CD4-positive, alpha-beta T cell (primary cell): ENCODE measurements at places on chromosomes 16 and 17. TPM values are rescaled to one million over a fixed set of nuclear protein-coding genes. Genes with fewer than 3 reads are reported as not detected.

The KRTAP4-11 gene
- not detected for total RNA-seq

The HSD11B2 gene
- not detected for total RNA-seq

The ABCC12 gene
- not detected for total RNA-seq

The TMEM235 gene
- total RNA-seq = not detected

The NHLRC4 gene
- 0.45 TPM for total RNA-seq

The KRT9 gene
- total RNA-seq = not detected

The KRT222 gene
- not detected for total RNA-seq

The METTL9 gene
- 78.4 TPM for total RNA-seq

The ADGRG3 gene
- 0.28 TPM for total RNA-seq

- H3K4me3 ChIP-seq = no peak overlapping the region
- H3K36me3 ChIP-seq = no peaks in the 10 kb centered on the region
- H3K27ac ChIP-seq = no peak overlapping the region
- no peaks in the 10 kb centered on the region for H3K4me1 ChIP-seq
- no peaks in the 10 kb centered on the region for H3K27me3 ChIP-seq
These were observed 13.0 kb upstream of the GSE1 start for GRCh38 chr16:85600078-85600477.

DNA sequence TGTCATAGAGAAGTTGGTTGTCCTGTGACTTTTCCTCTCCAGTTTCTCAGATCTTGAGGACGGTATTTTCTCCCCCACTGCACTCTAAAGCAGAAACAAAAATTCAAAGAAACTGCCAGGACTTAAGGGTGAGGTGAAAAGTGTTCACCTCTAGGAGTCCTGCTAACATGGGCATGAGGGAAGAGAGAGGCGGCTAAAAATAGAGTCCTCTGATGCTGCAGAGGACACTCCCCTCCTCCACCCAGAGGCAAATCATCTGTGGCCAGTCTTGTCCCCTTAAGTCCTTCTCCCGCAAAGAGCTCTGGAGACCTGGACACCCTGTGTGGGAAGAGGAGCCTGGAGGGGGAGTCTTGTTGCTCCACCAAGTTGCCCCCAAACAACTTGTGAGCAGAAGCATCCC lies 4.7 kb upstream of the DDX19A start:
- H3K27ac ChIP-seq = no peak overlapping the region
- no peak overlapping the region for H3K4me3 ChIP-seq
- no peak for DNase-seq
- no peaks in the 10 kb centered on the region for H3K36me3 ChIP-seq
- H3K27me3 ChIP-seq = no peaks in the 10 kb centered on the region
- H3K4me1 ChIP-seq = peaks cover 13% of the 10 kb centered on the region

DNA sequence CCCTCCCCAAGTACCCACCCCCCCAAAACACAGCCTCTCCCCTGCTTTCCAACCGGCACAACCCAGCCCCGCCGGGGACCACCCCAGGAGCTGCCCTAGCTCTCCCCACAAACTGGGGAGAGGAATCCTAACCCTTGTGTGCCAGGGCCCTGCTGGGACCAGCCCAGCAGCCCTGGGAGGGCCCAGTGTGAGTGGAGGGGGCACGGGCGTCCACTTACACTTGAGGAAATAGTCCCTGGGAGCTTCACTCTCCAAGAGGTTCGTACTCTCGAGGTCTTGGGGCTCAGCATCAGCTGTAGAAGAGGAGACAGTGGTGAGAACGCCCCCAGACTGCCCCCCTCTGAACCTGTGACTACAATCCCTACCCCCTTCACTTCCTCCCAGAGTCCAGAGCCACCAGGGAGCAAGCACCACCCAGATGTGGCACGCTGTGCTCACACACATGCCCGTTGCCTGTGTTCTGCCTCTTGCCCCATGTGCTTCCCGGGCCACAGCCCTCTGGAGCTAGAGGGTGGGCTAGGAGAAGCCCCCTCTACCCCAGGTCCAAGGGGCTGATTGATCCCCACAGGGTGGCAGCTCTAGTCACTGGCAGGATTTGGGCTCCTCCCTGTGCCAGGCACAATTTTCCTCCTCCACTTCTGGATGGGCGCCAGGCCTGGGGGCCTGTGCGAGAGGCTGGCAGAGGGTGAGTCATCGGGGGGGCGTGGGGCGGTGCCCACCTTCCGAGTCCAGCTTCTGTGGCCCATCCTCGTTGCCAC lies 3.0 kb downstream of the TRIM47 start:
- H3K4me1 ChIP-seq = peaks cover 58% of the 10 kb centered on the region
- H3K36me3 ChIP-seq = peaks cover 6% of the 10 kb centered on the region
- H3K4me3 ChIP-seq = peak overlapping the region; percentile 60
- no peaks in the 10 kb centered on the region for H3K27me3 ChIP-seq

- peak; percentile 48 for DNase-seq
- H3K4me3 ChIP-seq = no peak overlapping the region
- peaks cover 3% of the 10 kb centered on the region for H3K4me1 ChIP-seq
- peak overlapping the region; percentile 18 for H3K27ac ChIP-seq
- no peaks in the 10 kb centered on the region for H3K27me3 ChIP-seq
- H3K36me3 ChIP-seq = no peaks in the 10 kb centered on the region
These were observed 20.1 kb upstream of the TAOK1 start for GRCh38 chr17:29369831-29370735.

DNA sequence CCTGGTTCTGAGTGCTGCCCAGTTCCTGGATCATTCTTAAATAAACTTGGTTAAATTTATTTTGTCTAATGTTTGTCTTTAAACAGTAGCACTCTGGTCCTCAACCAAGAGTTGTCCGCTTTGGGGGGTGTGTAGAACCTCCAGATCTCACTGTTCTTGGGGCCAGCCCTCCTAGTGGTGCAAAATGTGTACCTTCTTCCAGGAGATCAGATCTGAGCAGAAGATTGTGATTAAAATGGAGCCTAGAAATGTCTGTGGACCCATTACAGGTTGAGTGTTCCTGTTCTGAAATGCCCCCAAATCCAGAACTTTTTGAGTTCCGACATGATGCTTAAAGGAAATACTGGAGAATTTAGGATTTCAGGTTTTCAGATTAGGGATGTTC lies 46.0 kb upstream of the CLEC18A start:
- H3K36me3 ChIP-seq = peaks cover 41% of the 10 kb centered on the region
- H3K4me1 ChIP-seq = no peaks in the 10 kb centered on the region
- no peak for DNase-seq
- no peaks in the 10 kb centered on the region for H3K27me3 ChIP-seq
- no peak overlapping the region for H3K4me3 ChIP-seq
- no peak overlapping the region for H3K27ac ChIP-seq

GRCh38 chr16:49851468-49851787 lies 4.5 kb downstream of the ZNF423 start:
- H3K36me3 ChIP-seq = no peaks in the 10 kb centered on the region
- H3K4me3 ChIP-seq = no peak overlapping the region
- DNase-seq = no peak

DNA sequence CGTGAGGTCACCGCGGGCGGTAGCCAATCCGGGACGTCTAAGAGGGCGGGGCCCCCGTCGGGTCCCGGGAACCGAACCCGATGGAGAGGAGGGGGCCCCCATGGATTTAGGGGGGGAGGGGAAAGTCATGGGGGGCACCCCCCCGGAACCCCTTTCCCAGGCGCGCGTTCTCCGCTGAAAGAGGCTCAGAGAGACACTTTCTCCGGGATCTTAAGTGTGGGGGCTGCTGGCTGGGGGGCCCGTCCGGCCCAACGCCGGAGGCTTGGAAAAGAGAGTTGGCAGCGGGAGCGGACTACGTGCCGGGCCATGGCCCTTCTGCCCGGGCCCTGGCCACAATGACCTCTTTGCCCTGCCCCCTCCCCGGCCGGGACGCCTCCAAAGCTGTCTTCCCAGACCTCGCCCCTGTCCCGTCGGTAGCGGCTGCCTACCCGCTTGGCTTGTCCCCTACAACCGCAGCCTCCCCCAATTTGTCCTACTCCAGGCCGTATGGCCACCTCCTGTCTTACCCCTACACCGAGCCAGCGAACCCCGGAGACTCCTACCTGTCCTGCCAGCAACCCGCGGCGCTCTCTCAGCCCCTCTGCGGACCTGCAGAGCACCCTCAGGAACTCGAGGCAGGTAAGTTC lies at the start of gene DLX4:
Gene DLX4, plus strand, starts transcription at position 57 of the 626 bp plus-strand sequence. Its CDS starts 279 bp downstream, at position 336.
- DNase-seq = no peak
- H3K4me3 ChIP-seq = peak within 1 kb of the TSS; percentile 66
- H3K36me3 ChIP-seq = no peaks in the 10 kb centered on the region
- H3K4me1 ChIP-seq = peaks cover 59% of the 10 kb centered on the region
- H3K27me3 ChIP-seq = peaks cover 75% of the 10 kb centered on the region

GRCh38 chr17:43945074-43945829 lies 3.0 kb upstream of the PPY start:
- H3K27ac ChIP-seq = no peak overlapping the region
- no peak overlapping the region for H3K4me3 ChIP-seq
- H3K4me1 ChIP-seq = no peaks in the 10 kb centered on the region
- no peaks in the 10 kb centered on the region for H3K36me3 ChIP-seq
- no peak for DNase-seq

- no peak for DNase-seq
- peaks cover 19% of the 10 kb centered on the region for H3K27me3 ChIP-seq
- H3K27ac ChIP-seq = no peak overlapping the region
- no peaks in the 10 kb centered on the region for H3K36me3 ChIP-seq
These were observed 95.1 kb downstream of the SOX9 start for GRCh38 chr17:72215928-72216327.

DNA sequence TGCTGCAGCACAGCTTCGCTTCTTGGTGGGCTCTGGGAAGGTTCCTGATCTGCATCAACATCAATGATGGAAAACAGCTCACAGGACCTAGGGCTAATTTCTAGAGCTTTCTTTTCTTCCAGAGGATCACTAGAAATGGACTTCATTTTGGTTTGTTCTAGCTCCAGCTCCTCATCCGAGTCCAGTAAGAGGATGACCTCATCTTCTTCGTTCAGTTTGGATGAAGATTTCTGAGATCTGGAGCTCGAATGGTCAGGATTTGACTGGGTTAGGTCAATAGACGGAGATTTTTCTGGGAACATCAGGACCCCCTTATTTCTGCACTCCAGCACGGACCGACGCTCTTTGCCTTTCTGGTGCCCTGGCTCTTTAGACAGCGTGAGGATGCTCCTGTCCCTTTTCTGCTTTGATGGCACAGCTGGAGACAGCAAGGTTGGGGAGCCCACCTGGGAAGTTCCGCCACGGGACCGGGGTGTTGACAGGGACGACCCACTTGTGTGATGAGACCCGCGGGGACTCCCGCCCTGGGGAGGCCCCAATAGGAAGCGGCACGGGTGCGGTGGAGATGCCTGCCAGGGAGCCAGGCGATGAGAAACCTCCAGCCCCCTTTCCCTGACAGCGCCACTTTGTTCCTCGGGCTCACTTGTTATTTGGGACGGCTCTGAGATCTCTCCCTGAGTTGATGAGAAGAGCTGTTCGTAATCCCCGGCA lies 12.9 kb upstream of the NLRC3 start:
- no peak overlapping the region for H3K27ac ChIP-seq
- no peaks in the 10 kb centered on the region for H3K4me1 ChIP-seq
- H3K4me3 ChIP-seq = no peak overlapping the region
- DNase-seq = no peak
- peaks cover 6% of the 10 kb centered on the region for H3K36me3 ChIP-seq

GRCh38 chr17:75152922-75153779 lies 1.2 kb downstream of the JPT1 start:
- H3K36me3 ChIP-seq = peaks cover under 1% of the 10 kb centered on the region
- H3K4me3 ChIP-seq = peak overlapping the region; percentile 96
- no peaks in the 10 kb centered on the region for H3K27me3 ChIP-seq
- H3K4me1 ChIP-seq = peaks cover 32% of the 10 kb centered on the region

DNA sequence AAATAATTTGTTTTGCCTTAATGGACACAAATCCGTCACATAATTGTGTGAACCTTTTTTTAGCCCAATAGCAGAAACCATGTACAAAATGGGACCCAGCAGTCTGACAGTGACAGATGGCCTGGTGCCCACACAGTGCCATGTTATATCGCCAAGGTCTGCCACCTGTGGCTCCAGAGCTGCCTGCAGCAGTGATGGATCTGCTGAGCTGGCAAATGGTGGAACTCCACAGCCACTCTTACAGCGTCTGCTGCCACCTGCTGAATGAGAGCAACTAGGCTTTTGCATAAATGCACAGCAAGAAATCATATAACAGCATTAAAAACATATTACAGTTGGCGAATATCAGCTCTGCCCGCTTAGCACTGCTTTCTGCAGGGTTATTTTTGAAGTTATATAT lies 59.4 kb downstream of the NUP93 start:
- H3K4me3 ChIP-seq = no peak overlapping the region
- no peaks in the 10 kb centered on the region for H3K36me3 ChIP-seq
- no peak for DNase-seq
- H3K27ac ChIP-seq = no peak overlapping the region
- no peaks in the 10 kb centered on the region for H3K4me1 ChIP-seq

DNA sequence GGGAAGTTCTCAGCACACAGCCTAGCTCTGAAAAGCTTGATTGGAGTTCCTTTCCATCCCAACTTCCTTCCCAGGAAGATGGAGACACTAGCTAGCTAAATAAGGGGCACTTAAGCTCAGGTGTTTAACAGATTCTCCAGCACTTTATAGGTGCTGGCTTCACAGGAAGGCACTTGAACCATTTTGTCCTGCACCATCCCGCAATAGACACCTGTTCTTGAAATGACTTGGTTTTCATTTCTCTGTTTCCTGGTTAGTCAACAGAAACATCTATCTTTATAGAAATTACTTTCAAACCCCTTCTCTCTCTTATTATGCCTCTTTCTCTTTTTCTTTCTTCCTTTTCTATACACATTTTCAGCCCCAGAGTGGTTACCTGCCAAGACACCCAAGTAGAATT lies 409.9 kb upstream of the ZFHX3 start:
- no peak for DNase-seq
- H3K36me3 ChIP-seq = no peaks in the 10 kb centered on the region
- no peak overlapping the region for H3K4me3 ChIP-seq
- no peak overlapping the region for H3K27ac ChIP-seq
- no peaks in the 10 kb centered on the region for H3K27me3 ChIP-seq

DNA sequence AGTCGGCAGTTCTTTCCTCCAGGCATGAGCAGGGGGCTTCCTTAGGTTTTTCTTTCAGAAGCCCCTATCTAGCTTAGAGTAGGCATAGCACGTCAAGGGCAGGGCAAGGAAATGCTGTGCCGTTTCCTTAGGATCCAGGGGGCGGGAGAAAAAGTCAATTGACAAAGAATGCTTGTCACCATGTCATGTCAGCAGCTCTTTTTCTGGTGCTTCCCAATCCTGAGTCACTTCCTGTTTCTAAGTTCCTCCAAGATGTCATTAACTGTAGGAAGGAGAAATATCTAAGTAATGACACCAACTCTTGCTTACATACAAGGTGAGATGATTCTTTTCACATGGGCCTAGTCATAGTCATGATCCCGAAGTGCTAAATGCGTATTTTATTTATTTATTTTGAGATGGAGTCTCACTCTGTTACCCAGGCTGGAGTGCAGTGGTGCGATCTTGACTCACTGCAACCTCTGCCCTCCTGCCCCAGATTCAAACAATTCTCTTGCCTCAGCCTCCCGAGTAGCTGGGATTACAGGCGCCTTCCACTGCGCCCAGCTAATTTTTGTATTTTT lies 35.2 kb downstream of the GJC1 start:
- H3K27me3 ChIP-seq = no peaks in the 10 kb centered on the region
- H3K4me3 ChIP-seq = no peak overlapping the region
- H3K4me1 ChIP-seq = no peaks in the 10 kb centered on the region
- no peaks in the 10 kb centered on the region for H3K36me3 ChIP-seq
- no peak overlapping the region for H3K27ac ChIP-seq

- no peak overlapping the region for H3K27ac ChIP-seq
- H3K27me3 ChIP-seq = no peaks in the 10 kb centered on the region
- H3K36me3 ChIP-seq = no peaks in the 10 kb centered on the region
These were observed 115.2 kb downstream of the IRX5 start for GRCh38 chr16:55045756-55046460.

- no peak for DNase-seq
- H3K27me3 ChIP-seq = no peaks in the 10 kb centered on the region
- H3K27ac ChIP-seq = no peak overlapping the region
- no peak overlapping the region for H3K4me3 ChIP-seq
- H3K4me1 ChIP-seq = no peaks in the 10 kb centered on the region
These were observed 277.2 kb upstream of the RBFOX1 start for GRCh38 chr16:7055443-7055842.
